ENCODE measurements at places on chromosomes 1 and 21.

DNA sequence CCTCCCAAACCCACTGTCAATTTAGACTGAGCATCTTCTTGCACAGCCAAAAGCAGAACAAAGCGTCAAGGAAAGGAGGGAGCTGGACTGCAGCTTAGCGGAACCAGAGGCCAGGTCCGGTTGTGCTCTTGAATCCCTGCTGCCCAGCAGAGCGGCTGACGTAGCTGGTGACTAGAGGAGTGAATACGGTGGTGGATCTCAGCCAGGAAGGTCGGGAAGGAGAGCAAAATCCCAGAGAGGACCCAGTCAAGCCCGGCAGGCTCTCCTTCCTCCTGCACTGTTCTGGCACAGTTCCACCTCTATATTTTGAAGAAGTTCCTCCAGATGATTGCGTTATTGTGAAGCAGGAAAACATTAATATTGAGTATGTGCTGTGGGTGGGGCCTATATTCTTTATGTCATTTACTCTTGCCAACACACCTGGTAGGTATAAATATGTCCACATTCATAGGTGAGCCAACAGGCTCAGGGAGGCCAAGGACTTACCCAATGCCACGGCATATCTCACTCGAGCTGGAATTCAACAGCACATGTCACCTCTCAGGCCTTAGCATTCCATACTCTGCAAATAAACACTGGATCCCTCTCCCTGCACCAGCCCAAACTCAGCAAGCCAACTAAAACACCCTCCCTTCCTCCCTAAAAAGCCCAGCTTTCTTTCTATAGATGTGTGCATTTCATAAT lies 23.6 kb upstream of the ABCB10 start:
- DNase-seq: peak; percentile 84

GRCh38 chr1:95002540-95003432 lies 70.0 kb downstream of the ALG14 start:
- no peak for DNase-seq

GRCh38 chr1:97120806-97121205 lies 399.2 kb downstream of the PTBP2 start:
- no peak for DNase-seq

DNA sequence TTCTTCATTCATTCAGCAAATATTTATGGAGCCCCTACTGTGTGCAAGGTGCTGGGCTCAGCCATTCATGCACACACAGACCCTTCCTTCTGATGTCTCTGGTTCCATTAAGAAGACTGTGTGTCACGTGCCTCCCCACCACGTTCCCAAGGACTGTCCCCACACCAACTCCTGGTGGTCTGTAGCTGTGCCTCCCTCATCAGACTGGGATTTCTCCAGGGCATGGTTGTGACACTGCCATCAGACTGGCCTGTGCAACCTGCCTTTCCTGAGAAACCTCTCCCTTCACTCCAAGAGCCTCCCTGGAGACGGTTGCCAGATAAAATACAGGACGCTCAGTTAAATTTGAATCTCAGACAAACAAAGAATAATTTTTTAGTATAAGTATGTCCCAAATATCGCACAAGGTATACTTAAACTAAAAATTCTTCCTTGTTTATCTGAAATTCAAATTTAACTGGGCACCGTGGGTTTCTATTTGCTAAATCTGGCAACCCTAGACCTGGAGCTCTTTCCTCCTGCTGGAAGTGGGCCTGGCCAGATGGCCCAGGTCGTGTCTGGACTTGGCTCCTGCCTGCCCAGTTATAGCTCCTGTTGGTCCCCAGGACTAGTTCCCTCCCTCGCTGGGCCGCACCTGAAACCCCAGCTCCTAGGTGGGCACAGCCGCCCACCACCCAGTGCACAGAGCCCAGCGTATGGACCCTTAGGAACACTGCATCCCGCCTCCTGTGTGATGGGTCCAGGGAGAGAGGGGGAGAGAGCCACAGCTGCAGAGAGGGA lies 76.9 kb downstream of the RAP1GAP start:
- DNase-seq: no peak

- DNase-seq: peak; percentile 36
Measured at GRCh38 chr1:228802386-228803220, 67.3 kb downstream of the RHOU start.

- DNase-seq: no peak
Measured at GRCh38 chr1:65178235-65178634, 30.2 kb downstream of the AK4 start.

- no peak for DNase-seq
Measured at GRCh38 chr1:18288722-18289121, 181.1 kb downstream of the IGSF21 start.

DNA sequence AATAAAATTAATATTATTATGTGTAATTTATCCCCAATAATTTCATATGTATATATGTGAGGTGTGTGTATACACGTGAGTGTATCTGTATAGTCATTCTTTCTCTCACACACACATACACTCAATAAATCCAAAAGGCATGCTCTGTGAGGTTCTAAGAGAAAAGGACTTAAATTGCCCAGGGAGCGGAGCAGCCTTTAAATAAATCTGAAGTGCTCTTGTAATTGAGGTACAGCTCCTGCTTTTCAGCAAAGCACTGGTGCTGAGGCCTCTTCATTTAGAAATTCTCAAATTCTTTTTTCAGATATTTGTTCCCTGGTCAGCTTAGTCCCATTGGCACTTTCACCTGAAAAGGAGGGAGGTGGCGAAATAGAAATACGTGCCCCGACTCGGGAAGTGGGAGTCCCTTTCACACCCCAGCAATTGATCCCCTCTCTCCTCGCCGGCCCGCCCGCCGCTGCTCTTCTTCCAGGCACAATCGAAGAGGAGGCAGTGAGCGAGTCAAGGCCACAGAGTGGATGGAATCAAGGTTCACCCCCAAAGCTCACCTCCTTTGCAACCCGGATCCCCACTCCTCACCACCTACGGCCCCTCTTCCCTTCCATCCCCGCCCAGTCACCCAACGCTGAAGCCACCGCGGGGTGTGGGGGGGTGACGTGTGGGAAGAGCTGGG lies 944 bp downstream of the PLPPR5 start:
- DNase-seq: no peak

GRCh38 chr1:52237430-52237829 lies 95.5 kb downstream of the ZFYVE9 start:
- no peak for DNase-seq

GRCh38 chr1:71774705-71775104 lies 507.6 kb downstream of the NEGR1 start:
- DNase-seq: no peak

DNA sequence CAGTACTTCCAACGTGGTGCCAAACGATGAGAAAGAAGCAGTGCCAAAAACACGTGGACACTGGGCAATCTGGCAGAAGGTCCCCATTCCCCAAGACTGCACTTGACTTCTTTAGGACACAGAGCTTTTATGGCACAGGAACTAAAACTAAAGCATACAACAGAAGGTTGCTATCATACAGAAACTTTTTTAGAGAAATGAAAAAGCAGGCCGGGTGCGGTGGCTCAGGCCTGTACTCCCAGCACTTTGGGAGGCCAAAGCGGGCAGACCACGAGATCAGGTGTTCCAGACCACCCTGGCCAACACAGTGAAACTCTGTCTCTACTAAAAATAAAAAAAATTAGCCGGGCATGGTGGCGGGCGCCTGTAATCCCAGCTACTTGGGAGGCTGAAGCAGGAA lies 43.0 kb downstream of the GNB1 start:
- no peak for DNase-seq

- no peak for DNase-seq
Measured at GRCh38 chr21:42319851-42320572, 4.8 kb upstream of the TFF3 start.

DNA sequence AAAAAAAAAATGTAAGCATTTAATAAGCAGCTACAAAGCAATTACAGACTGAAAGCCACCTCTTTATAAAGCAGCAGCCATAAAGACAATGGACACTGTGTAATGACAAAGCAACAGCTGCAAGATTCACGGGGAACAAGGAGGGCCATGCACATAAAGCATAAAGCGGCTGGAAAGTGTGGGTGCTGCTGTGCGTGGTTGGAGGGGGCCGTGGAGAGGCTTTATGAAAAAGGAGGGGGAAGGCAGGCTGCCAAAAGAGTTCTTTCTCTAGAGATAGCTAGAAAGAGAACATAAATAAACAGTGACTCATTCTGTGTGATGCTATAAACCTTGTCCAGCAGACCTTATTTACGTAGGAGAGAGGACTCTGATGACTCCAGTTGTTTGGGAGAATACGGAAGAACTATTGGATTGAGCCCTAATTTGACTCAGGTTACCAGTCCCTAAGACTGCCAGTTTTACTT lies 49.3 kb downstream of the ADAMTS1 start:
- peak; percentile 45 for DNase-seq

GRCh38 chr1:61743431-61743705 lies 1.1 kb downstream of the PATJ start:
- no peak for DNase-seq

GRCh38 chr1:93344886-93345632 lies 648 bp upstream of the DR1 start:
- no peak for DNase-seq

DNA sequence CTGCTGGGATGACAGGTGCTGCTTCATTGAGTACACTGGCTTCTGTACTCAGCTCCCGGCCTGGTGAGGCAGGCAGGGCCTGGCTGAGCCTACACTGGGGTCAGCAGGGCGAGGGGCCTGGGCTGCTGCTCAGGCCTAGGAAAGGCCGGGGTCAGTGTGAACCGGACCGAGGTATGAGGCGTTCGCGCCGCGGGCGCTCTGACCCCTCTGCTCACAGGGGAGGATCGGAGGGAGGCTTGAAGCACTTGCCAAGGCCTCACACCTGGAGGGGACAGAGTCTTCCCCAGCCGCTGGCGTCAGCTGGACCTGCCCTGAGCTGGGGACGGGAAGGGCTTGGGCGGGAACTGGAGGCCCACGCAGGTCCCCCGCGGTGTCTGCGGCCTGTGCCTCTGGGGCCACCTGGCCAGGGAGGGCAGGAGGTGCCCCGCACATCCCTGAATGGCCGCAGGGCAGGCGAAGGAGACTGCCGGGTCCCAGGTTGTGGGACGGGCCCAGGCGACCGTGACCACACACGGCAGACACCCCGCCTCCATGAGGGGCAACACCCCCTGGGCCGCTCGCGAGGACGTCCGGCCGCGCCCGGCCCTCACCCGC lies 466 bp downstream of the PEX10 start:
- no peak for DNase-seq

DNA sequence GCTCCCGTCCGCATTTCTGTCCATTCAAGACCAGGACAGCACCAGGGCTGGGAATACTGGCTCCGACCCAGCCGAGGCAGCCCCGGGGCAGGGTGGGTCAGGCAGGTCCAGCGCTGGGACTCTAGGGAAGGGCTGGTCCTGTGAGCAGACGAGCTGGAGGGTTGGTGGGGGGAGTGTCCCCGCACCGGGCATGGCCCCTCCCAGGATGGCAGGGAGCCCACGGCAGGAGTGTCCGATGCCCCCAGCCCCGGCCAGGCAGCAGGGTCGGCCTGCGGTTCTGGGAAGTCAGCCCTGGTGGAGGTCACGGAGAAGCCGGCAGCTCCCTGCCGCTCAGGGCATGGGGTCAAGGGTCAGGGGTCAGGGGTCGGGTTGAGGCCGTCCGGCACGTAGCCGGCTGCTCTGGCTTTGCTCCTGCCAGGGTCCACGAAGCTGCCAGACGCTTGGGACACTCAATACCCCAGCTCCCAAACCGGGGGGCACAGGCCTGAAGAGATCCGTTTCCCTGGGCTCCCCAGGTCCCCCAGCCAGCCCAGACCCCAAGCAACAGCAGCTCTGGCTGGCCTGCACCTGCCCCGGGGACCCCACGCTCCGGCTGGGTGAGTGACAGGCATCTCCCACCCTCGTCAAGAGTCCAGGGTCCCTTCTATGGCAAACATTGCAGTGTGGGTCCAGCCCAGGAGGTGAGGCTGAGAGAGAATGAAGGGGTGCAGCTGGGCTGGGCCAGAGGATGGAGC lies 6.7 kb downstream of the C1QTNF12 start:
- DNase-seq: no peak

GRCh38 chr1:145963265-145964019 lies 933 bp downstream of the ANKRD34A start:
- no peak for DNase-seq

GRCh38 chr1:93675271-93675670 lies 6.4 kb downstream of the BCAR3 start:
- DNase-seq: no peak

DNA sequence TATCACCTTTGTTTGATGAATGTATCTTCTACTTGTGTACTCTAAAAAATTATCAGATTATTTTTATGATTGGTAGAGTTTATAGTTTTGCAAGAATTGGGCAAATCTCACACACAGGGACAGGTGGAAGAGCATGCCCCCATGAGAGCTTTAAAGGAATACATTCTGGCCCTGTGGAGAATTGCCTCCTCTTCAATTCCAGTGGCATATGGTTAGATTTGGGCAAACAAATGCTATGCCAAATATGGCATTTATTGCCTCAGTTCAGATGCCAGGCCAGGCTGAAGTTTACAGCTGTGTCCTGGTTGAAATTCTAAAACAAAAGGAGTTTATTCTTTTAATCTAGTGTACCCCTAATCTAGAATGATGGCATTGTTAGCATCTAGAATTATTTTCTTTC lies 162.4 kb upstream of the CACYBP start:
- DNase-seq: no peak

- no peak for DNase-seq
Measured at GRCh38 chr1:6281511-6282402, 20.9 kb upstream of the GPR153 start.

DNA sequence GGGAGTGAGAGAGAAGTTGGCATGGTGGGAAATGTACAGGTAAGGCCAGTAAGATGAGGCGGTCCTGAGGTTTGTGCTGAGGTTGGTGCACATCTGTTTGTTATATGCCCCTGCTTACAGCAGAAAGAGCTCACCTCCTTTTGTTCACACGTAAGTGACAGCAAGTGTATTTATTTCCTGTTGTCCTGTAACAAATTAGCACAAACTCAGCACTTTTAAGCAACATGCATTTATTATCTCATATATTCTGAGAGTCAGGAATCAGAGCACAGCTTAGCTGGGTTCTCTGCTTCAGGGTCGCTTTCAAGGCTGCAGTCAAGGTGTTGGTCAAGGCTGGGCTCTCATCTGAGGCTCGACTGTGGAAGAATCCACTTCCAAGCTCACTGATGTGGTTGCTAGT lies 45.8 kb downstream of the TENT5C start:
- DNase-seq: no peak

- DNase-seq: no peak
Measured at GRCh38 chr1:227764019-227764391, 28.8 kb downstream of the SNAP47 start.

GRCh38 chr1:89850844-89851415 lies 30.1 kb downstream of the LRRC8D start:
- DNase-seq: no peak

DNA sequence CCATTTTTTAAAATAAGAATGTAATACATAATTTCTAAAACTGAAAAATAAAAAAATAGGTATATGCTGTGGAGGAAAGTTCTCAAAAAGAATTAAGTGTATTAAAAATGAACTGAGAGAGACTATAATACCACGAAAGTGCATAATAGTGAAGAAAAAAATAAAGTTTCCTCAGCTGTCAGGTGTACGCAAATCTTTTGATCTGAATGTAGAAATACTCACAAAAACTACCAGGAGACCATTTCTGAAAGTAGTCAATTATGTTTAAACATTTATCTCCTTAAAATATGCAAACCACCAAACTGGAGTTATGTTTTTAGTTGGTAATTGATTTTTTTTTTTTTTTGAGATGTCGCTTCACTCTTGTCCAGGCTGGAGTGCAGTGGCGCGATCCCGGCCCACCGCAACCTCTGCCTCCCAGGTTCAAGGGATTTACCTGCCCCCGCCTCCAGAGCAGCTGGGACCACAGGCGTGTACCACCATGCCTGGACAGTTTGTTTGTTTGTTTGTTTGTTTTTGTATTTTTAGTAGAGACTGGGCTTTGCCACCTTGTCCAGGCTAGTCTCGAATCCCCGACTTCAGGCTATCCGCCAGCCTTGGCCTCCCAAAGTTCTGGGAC lies 1169.2 kb upstream of the B3GALT2 start:
- no peak for DNase-seq

- DNase-seq: no peak
Measured at GRCh38 chr1:51491166-51491981, 27.7 kb downstream of the EPS15 start.
